ENCODE measurements at places on chromosomes 16 and 17. TPM values are rescaled to one million over a fixed set of nuclear protein-coding genes. Genes with fewer than 3 reads are reported as not detected.

The HP gene
- polyA plus RNA-seq: 49.0 TPM

The MMP15 gene
- polyA plus RNA-seq: 16.4 TPM

The LPO gene
- polyA plus RNA-seq: 0.07 TPM

The ABI3 gene
- 1.7 TPM for polyA plus RNA-seq

The CFAP119 gene
- polyA plus RNA-seq: 3.8 TPM

The MYH1 gene
- polyA plus RNA-seq: not detected

The FASN gene
- polyA plus RNA-seq: 885 TPM

The SPATA22 gene
- 0.27 TPM for polyA plus RNA-seq

The SULT1A2 gene
- 1.8 TPM for polyA plus RNA-seq

The SLC6A2 gene
- polyA plus RNA-seq: 0.18 TPM

The RNF135 gene
- polyA plus RNA-seq: 10.7 TPM

The SOX8 gene
- 0.90 TPM for polyA plus RNA-seq

The YPEL2 gene
- polyA plus RNA-seq: 18.6 TPM

The TAC4 gene
- not detected for polyA plus RNA-seq

The HID1 gene
- polyA plus RNA-seq: 26.3 TPM

The GGA2 gene
- 22.8 TPM for polyA plus RNA-seq

The C17orf107 gene
- 2.6 TPM for polyA plus RNA-seq

The SALL1 gene
- polyA plus RNA-seq: 0.12 TPM

The CTRL gene
- polyA plus RNA-seq: 2.2 TPM

The FOXC2 gene
- polyA plus RNA-seq: 0.90 TPM

The CCDC78 gene
- 0.98 TPM for polyA plus RNA-seq

The SLC9A5 gene
- polyA plus RNA-seq: 0.82 TPM

The CCL17 gene
- not detected for polyA plus RNA-seq

The MRC2 gene
- 4.1 TPM for polyA plus RNA-seq

The TVP23B gene
- polyA plus RNA-seq: 30.6 TPM

Data from adipose tissue (tissue), 3 donors.